ENCODE measurements at places on chromosomes 11 and 22. TPM values are rescaled to one million over a fixed set of nuclear protein-coding genes. Genes with fewer than 3 reads are reported as not detected.

DNA sequence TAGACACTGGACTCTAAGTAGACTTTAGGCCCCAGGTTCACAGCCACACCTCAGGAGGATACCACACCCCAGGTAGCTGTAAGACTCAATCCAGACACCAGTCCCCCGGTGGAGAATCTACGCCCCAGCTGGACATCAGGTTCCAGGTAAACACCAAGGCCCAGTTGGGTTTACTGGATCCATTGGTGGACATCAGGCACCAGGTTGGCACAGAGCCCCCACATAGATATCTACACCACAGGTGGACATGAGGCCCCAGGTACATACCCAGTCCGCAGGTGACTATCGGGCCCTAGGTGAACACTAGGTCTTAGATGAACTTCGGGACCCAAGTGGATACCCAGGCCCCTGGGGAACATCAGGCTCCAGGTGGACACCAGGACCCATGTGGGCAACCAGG, 58.9 kb upstream of the SEPTIN5 start:
- DNase-seq = no peak
- H3K4me1 ChIP-seq = no peaks in the 10 kb centered on the region
- H3K36me3 ChIP-seq = no peaks in the 10 kb centered on the region
- H3K27me3 ChIP-seq = peaks cover 14% of the 10 kb centered on the region

DNA sequence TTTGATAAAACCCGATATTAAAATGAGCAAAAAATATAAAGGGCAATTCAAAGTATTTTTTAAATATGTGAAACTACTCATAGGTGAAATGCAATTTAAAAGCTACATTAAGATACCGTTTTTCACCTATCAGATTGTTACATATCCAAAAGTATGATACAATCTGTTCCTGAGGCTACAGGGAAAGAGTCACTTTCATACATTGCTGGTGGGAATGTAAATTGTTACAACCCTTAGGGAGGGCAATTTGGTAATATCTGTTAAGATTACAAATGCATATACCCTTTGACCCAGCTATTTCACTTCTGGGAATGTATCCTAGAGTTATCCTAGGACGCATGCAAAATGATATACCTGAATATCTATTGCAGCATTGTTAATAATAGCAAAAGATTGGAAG, 132.1 kb downstream of the BLID start:
- H3K4me1 ChIP-seq = no peaks in the 10 kb centered on the region
- H3K27me3 ChIP-seq = no peaks in the 10 kb centered on the region
- no peak overlapping the region for H3K4me3 ChIP-seq
- H3K36me3 ChIP-seq = no peaks in the 10 kb centered on the region
- DNase-seq = no peak

SLC25A18 gene
- not detected for total RNA-seq

DNA sequence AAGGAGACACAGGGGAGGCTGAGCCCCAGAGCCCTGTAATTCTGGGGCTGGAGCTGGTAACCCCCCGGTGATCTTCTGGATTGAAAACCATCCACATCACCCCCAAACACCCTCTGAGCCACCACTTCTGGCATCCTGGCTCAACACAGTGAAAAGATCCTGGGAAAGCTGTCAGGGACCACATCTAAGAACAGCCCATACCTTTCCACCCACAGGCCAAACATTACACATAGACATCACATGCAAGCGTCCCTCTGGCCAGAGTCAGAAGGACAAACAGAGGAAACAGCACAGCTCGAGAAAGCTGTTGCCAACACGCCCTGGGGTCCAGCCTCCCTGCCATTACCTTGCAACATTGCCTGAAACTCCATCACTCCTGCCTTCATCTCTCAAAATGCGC, 469.5 kb downstream of the SOX6 start:
- H3K27ac ChIP-seq = no peak overlapping the region
- DNase-seq = no peak
- no peaks in the 10 kb centered on the region for H3K4me1 ChIP-seq
- no peaks in the 10 kb centered on the region for H3K36me3 ChIP-seq

- peaks cover 50% of the 10 kb centered on the region for H3K4me1 ChIP-seq
- peaks cover 7% of the 10 kb centered on the region for H3K36me3 ChIP-seq
- H3K27ac ChIP-seq = peak overlapping the region; percentile 55
- no peaks in the 10 kb centered on the region for H3K27me3 ChIP-seq
Observed at GRCh38 chr22:19108807-19109197, 13.4 kb downstream of the DGCR2 start.
